ENCODE measurements at places on chromosomes 5 and 9.
A peak's percentile ranks its signal among the peaks of the same experiment; 100 is the strongest.

DNA sequence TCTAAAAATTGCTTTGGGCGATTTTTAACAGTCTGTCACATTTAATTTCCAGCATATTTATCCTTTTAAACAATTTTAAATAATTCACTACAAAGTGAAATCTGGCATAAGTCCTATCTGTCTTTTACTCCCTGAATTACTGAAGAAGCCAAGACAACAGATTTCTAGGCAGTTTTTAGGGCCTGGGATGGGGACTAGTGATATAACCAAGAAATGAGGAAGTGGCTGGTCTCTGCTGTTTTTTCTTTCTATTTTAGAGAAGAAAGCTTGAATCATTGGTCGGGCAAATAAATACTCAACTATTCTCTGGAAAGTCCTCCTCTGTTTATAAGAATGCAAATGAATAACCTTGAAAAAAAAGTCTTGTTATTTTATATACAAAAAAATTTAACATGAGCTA is 79.7 kb upstream of the SSBP2 start:
- no peak for DNase-seq

DNA sequence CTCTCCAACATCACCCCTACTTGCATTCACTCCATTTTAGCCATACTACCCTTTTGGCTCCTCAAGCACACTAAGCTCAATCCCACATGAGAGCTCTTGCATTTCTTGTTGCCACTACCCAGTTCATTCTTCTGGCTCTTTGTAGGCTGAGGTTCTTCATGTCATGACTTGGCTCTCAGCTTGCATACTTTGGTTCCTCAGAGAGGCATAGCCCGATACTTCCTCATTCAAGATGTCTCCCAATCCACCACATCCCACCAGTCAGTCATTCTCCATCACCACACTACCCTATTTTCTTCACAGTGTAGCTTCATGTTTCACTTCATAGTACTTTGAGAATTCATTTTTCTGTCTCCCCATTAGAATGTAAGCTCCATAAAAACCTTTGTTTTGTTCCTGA is 116.7 kb downstream of the NR6A1 start:
- DNase-seq, result peak; percentile 50

GRCh38 chr5:34655354-34655991 is 655 bp upstream of the RAI14 start:
- peak; percentile 93 for DNase-seq

GRCh38 chr9:72065076-72065475 is 4.7 kb upstream of the C9orf57 start:
- no peak for DNase-seq

- peak; percentile 76 for DNase-seq
These were observed 235.7 kb downstream of the CDK5RAP2 start for GRCh38 chr9:120344230-120344629.

DNA sequence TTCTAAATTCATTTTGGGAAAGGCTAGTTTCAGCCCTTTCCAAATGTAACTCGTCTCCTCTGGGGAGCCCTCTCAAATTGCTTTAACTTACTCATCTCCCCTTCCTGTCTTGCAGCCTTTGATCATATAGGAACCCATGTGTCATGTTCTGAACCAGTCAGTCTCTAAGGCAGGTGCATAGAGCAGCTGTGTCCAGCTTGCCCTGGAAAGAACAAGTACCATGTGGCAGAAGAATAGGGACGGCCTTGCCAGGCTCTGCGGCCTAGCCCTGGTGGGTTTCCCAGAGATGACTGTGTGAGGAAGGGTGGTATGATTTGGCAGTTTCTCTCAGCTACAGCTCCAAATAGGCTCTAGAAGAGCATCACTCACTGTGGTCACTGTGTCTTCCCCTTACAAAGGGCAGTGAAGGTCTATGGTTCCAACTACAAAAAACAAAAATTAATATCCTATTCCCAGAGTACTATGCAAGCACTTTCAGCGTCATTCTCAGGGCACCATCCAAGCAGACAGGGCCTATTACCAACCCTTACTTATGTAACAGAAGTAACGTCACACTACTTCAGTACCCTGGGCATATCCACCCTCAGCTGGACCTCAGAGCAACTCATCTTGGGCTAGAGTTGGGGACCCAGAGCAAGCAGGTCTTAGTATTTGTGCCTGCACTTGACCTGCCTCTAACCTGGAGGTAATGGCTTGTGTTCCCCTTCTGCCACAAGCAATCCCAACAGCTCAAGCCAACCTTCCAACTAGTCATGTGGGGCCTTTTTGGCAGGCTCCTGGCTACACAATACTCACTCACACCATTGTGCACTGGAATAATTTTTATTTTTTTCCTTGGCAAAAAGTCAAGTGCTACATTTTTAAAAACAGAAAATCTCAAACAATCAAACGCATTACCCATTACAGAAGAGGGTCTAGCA is 37.2 kb upstream of the UBAP2 start:
- no peak for DNase-seq

DNA sequence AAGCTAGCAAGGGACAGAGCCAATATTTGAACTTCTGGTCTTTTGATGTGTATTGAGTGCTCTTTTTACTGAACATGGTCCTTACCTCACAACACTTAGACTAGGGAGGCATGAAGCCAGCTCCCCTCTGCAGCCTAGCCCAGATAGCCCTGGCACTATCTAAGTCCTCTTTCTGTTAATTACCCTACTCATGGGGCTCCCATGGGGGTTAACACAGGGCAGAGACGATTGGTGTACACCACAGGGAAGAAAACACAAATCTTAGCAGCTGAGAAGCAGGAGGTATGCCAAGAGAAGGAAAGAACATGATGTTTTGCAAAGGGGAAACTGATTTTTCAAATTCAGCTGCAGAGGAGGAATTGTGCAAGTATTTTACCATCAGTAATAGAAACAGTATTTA is 383.8 kb downstream of the TMEM232 start:
- DNase-seq, result no peak

GRCh38 chr5:71719063-71719964 is at the start of gene CARTPT:
TSS of gene CARTPT (plus strand) at chr5:71719275. CDS start at chr5:71719294, 19 bp downstream.
- peak; percentile 28 for DNase-seq

GRCh38 chr9:37511016-37512010 is 25.6 kb downstream of the POLR1E start:
- DNase-seq, result no peak

GRCh38 chr9:72226146-72226812 is 77.0 kb downstream of the GDA start:
- DNase-seq, result no peak

DNA sequence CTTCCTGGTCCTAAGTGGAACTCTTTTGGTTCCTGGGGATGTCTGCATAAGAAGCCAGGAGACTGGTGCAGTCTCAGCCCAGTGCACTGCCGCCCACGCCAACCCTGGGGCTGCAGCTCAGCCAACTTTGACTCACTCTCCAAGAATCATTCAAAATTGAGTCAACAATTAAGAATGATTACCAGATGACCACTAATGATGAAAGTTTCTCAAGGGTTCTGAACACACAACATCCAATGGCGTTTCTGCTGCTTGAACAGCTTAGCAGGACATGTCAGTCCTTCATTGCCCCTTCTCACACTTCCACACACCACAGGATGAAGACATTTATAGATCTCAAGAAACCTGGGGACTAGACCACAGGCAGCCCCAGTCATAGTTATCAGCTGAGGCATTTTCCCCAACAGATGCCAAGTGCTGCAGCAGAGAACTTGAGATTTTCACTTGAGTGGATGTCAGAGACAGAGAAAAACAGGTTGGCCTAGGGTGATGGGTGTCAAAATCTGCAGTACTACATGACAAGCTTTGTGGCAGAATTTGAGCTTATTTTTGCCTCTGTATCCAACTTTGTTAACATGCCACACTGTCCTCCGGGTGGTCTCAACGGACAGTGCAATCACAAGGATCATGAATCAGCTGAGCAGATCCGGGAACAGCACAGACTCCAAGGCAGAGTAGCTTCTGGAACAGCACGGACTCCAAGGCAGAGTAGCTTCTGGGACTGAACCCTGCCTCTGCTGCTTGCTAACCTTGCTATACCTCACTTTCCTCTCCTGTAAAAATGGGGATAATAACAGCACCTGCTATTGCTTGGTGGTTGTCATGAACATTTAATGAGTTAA is 356.1 kb downstream of the SPOCK1 start:
- peak; percentile 99 for DNase-seq

DNA sequence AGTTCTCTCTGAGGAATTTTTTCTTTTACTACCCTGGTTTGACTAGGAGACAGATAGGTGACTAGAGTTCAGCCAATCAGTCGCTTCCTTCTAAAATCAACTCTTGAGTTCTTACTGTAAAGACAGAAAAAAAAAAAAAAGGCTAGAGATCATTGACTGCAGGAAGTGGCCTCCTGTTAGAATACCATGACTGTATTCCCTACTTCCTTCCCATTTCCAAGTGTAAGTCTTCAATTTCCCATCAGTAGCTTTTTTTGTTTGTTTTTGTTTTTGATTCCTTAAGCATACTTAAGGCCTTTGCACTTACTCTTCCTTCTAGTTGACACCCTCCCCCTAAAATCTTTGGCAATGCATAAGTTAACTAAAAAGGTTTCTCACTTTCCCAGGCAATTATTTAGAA is 154.3 kb downstream of the HMHB1 start:
- no peak for DNase-seq

DNA sequence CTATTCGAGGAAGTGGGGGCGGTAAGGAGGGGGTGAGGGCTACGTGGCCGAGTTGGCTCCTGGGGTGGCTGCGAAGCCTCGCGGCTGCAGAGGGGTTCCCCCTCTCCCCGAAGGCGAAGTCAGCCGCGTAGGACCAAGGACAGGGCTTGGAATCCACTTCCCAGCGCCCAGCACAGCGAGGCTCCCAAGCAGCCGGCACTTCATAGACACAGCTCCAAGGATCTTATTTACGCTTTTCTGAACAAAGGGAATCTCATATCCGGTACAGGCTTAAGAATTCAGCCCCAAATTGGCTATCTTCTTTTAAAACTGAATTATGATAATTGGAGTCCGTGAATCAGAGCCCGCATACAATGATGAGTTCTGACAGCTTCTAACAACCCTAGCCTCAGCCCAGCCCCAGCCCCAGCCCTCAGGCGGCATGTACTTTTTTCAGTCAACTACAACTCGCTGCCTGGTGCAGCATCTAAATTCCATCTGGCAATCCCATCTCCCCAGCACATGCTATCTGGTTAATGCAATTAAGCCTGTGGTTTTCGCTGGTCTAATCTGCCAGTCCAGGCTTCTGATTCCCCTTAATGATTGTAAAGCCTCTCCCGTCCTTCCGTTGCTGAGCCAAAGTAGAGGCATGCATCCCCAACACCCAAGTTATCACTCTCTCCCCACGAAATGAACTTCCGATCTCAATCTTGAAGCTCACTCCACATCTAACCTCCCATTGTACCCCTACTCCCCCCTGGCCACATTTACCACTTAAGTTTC is 1.0 kb downstream of the ELAVL2 start:
- DNase-seq, result peak; percentile 5

DNA sequence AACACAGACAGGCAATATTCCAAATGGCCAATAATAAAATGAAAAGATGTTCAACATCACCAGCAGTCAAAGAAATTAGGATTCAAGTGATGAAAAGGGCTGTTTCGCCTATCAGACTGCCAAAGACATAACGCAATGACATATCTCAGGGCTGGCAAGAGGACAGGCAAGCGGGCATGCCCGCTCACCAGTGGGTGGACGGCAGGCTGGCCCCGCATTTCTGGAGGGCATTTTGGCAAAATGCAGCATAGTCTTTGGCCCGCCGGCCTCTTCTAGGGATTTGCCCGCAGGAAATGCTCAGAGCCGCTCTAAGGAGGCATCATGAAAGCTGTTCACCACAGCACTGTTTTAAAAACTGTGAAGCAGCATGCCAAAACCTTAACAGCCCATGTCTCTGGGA is 1.4 kb upstream of the PPP1R26 start:
- DNase-seq, result no peak

GRCh38 chr9:110148384-110148783 is 59.6 kb downstream of the C9orf152 start:
- DNase-seq, result no peak

DNA sequence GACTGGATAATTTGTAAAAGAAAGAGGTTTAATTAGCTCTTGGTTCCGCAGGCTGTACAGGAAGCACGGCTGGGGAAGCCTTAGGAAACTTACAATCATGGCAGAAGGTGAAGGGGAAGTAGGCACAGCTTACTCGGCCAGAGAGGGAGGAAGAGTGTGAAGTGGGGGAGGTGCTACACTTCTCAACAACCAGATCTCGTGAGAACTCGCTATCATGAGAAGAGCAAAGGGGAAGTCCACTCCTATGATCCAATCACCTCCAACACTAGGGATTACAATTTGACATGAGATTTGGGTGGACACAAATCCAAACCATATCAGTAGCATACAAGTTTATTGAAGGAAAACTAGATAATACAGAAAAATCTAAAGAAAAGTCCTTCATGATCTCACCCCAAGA is 39.9 kb downstream of the NEURL1B start:
- no peak for DNase-seq

DNA sequence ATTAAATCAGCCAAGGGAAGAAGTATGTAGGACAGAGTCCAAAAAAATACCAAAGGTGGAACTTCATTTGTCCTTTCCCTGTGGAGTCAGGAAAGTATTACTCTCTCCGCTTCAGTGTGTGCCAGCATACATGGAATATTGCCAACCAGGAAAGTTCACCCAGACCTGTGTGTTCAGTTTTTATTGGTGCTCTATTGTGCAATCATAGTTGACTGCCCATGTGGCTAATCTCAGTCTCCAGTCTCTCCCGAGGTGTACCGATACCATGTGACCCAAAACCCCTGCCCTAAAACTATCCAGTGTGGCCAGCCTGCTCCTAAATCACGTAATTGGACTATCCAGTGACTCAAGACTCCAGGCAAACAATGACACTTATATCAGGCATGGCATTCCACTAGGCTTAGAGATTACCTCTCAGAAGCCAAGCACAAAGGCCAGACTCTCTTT is 38.8 kb downstream of the NFX1 start:
- peak; percentile 94 for DNase-seq

GRCh38 chr5:128228008-128228407 is 144.4 kb downstream of the SLC12A2 start:
- DNase-seq, result peak; percentile 80

GRCh38 chr5:176732736-176733405 is 77.5 kb upstream of the UNC5A start:
- no peak for DNase-seq

GRCh38 chr5:54601411-54602230 is 84.1 kb downstream of the SNX18 start:
- peak; percentile 56 for DNase-seq

DNA sequence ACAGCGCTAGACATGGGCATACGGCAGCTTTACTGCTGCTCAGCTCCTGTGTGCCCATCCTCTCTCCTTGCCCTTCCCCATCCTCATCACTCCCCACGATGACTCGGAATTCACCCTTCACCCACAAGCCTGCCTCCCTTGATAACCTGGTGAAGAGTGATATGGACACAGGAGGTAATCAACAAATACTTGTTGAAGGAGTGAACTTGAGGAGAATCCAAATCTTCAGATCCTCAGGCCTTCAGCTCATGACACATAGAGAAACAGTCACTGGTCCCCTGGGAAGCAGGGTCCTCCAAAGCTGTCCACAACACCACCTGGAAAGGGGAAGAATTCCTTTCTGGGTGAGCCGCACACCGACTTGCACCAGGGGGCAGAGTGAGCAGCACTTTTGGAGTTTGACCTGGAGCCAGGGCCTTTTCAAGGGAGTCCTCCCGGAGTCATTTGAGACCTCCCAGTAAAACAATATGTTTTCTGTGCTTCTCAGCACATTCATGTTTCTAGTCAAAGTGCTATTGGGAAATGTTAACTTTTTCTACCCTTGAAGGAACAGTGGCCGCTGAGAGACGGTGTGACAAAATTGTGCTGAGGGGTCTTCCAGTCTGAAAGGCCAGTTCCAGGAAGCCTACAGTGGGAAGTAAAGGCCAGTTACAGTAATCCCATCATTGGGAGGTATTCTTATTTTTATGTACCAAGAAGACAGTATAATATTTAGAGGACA is 332.3 kb downstream of the CWC27 start:
- DNase-seq, result peak; percentile 77

All from EH (cell line).